B cell (primary cell): ENCODE measurements at places on chromosomes 11 and 22. TPM values are rescaled to one million over a fixed set of nuclear protein-coding genes. Genes with fewer than 3 reads are reported as not detected.

GDPD4 gene
- total RNA-seq = not detected in 2 replicates

CNTF gene
- total RNA-seq = 4.8 and 5.9 TPM in 2 replicates

DNA sequence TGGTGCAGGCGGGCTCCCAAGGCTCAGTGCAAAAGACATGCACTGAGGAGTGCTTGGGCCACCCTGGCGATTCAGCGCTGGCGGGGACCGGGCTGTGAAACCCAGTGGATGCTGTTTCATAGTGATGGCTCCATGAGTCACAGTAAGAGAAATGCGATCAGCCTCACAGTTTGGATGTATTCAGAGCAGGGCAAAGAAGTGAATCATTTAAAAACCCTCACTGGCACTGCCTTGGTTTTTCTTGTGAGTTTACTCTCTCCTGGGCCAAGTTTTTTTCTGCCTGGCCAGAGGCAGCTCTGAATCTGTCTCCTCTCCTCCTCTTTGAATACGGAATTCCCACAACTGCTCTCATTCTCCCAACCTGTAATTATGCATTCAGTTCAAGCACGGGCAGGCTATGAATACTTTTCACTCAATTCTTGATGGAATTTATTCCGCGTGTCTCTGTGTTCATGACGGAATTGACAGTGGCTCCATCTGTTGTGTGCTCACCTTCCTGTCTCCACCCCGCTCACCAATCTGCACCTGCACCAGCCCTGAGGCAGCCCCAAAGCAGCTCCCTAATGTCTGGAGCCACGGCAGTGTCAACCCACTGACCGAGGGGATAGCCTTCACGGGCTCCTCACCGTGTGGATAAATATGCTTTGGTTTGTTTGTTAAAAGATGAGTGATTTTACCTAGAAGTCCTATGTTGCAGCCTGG is 14.9 kb downstream of the ADAMTS8 start:
- DNase-seq = no peak

DNA sequence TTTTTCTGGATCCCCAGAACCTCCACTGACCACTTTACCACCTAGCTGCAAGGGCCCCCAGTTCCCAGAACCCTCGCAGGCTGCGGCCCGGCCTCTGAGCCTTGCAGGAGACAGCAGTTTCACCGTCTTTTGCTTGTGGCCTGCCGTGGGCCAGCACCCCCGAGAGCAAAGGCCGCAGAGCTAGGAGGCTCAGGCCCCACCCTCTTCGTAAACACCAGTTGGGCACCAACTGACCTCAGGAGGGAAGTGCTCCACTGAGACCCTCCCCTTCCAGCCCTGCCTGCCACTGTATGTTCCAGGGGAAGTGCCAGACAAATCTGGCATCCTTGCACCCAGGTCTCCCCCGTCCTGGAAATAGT is 23.4 kb upstream of the CREB3L1 start:
- no peak for DNase-seq

DNA sequence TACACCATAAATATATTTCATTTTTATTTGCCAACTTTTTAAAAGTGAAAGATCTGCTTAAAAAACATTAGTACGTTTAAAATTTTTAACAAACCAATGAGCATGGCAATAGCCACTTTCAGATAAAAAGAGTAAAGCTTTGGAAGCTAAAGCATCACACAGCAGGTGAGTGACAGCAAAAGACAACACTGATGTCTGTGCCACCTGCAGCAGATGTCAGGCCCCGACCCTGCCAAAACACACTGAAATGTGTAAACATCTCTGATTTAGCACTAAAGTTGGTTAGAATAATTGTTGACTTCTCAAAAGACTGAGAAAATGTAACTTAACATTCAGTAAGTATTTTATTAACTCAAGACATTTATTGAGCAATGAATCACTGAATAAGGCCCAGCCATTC is 232.9 kb downstream of the DLG2 start:
- DNase-seq = no peak

GRCh38 chr11:1522081-1522424 is 35.5 kb upstream of the MOB2 start:
- no peak for DNase-seq

DNA sequence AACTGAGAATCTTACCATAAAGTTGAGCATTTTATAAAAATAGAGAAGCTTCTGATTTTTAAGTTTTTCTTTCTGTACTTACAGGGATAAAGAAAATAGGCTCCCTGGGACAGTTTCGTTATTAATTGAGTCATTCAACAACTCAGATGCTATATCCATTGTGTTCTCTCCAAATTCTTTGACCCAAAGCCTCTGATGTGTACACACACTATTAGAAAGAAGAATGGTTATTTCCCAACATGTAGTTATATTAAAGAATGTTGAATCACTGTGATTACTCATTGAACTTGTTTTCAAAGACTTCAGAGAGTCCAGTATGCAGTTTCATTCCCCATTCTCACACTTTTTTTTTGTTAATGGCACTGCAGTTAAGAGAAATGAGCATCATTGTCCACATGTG is 734.3 kb upstream of the ARHGAP42 start:
- no peak for DNase-seq

DNA sequence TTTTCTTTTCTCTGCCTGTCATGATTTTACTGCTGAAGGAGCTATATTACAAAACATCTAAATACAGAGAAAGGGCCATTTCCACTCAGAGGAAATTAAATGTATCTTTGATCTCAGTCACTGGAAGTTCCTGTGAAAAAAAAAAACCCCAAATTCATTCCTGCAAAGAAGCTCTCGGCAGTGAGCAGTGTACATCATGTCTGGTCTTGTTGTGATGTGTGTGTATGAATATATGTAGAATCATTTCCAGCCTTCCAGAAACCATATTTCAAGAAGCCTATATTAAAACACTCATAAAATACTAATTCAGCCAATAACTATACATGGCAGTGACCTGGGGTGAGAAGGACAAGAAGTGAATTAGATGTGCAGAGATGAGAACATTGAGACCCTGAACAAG is 393.2 kb upstream of the TENM4 start:
- no peak for DNase-seq
